Frontal cortex (tissue), 4 donors: ENCODE measurements at places on chromosomes 4 and X.

DNA sequence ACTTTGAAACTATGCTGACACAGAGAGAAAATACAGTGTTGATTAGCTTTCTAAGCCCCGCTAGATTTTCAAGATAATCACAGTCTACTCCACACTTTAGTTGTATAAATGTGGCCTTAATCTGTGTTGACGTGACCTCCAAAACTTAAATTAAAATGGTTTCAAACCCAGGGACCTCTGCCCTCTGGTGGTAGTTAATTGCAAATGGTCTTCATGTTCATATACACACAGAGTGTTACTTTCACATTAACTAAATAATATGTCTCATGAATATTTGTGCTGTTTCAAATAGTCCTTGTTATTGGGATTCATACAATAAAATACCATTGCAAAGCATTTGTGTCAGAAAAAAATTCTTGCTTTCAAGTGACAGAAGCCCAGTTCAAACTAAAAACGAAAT is 64.3 kb downstream of the TASL start:
- no peak for DNase-seq

DNA sequence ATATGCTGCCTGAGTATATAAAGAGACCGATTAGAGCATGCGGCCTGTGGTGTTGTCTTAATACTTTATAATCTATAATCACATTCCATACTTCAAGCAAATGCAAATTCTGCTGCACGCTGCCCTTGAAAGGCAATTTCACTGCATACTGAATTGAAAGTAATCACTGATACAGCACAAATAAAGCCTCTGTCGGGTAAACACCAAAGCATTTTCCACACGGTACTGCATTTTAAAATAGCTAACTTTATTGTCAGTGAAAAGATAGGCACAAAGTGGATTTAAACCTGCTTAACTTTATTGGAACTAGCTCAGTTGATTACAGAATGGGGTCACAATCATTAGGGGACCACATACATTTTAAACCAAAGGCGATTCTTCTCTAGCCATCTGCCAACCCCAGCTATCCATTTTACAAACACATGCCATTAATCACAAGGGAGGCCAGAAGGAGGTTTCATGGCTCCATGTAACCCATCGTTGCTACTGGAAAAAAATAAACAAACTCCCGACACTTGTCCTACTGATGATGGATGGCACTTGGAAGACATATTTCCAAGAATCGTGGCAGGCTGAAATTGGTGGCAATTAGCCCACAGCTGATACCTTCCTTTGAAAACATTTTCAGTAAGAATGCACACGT is 65.9 kb downstream of the AMOT start:
- DNase-seq = no peak

DNA sequence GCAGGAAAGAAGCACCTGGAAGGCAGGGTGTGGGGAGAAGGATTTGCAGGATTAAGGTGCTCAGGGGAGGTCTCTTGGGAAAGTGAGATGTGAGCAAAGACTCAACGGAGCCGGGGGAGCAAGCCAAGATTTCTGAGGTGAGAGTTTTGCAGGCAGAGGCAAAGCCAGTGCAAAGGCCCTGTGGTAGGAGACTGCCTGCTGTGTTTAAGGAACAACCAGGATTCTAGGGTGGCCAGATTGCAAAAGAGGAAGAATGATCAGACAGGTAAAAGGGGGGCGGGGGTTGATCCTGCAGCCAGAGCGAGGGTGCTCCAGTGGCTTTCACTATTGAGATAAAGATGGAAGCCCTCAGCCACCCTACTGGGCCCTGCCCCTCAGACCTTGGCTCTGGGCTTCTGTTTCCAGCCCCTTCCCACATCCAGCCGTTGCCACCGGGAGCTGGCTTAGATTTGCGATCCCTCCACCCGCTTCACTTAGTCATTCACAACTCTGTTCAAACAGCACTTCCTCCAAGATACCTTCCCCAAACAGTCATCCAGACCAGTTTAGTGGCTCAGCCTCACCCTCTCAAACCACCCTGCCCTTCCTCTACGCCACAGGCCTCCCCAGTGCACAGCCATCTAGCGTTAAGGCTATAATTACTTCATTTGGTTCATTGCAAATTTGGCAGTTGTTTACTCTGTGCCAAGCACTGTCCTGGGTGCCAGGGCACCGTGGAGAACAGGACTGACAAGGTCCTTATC is 23.3 kb upstream of the BCOR start:
- DNase-seq = no peak

DNA sequence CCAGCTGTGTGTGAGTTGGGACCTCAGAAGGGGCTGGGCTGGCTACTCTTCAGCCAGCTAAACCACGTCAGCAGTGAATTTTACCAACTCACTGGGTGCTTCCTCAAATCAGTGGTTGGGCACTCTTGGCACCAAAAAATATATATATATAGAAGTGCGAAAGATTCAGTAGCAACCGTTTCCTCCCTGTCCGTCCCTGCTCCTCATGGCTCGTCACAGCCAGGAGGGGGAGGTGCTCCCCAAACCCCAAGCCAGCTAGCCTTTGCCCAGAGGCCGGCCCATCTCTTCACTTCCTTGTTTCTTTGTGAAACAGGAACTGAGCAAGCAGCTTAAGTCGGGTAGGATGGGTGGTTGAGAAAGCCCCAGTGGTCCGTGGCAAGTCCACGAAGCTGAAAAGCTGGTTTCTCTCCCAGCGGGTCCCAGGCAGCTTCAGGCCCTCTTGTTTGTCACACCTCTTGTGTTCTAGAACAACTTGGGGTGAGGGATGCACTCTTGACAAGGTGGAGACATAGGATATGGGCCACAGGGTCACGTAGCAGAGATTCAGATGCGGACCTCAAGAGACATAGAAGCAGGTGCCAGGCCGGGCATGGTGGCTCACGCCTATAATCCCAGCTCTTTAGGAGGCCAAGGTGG is 6.8 kb upstream of the SASH3 start:
- DNase-seq = no peak

- no peak for DNase-seq
Observed at GRCh38 chr4:186258216-186258811, 7.7 kb upstream of the F11 start.

- DNase-seq = no peak
Observed at GRCh38 chr4:165754664-165755063, 118.4 kb upstream of the TLL1 start.

- DNase-seq = no peak
Observed at GRCh38 chr4:155559915-155560314, 106.7 kb upstream of the GUCY1A1 start.

DNA sequence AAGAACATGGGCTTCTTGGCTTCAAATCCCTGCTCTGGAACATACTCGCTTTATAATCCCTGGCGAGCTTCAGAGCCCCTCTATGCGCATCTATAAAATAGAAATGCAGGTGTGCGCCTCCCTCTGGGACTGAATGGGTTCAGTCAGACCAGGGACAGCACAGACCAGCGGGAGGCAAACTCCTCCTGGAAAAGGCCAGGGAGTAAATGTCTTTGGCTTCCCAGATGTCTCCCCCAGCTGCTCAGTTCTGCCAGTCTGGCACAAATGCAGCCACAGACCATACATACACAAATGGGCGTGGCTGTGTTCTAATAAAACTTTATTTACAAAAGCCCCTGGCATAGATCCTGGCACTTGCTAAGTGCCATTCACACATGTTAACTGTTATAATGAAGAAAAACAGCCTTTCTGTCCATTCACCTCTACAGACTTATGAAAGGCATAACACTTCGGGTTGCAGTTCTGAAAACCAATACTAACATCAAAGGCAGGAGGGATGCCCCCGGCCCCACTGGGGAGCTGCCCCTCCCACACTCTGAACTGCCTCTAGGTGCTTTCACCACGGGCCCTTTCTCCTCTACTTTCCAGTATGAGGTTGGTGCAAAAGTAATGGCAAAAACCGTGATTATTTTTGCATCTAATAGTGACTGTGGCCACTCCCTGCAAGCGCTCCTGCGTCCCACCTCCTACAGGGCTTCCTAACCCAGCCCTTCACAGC is 4.6 kb downstream of the JAKMIP1 start:
- DNase-seq = no peak

DNA sequence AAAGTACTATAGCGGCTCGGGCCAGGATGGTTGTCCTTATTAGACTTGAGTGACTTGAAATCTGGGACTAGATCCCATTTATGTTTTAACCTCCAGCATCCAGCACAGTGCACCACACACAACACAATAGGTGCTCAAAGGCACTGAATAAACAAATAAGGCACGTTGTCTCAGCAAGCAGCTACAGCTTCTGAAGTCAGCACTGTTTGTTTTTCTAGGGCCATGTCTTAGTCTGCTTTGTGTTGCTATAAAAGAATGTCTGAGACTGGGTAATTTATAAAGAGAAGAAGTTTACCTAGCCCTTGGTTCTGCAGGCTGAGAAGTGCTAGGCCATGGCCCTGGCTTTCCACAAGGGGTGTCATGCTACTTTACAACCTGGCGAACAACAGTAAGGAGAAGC is 102.1 kb upstream of the LNX1 start:
- no peak for DNase-seq

- no peak for DNase-seq
Observed at GRCh38 chr4:112436987-112437386, 79.0 kb downstream of the NEUROG2 start.

DNA sequence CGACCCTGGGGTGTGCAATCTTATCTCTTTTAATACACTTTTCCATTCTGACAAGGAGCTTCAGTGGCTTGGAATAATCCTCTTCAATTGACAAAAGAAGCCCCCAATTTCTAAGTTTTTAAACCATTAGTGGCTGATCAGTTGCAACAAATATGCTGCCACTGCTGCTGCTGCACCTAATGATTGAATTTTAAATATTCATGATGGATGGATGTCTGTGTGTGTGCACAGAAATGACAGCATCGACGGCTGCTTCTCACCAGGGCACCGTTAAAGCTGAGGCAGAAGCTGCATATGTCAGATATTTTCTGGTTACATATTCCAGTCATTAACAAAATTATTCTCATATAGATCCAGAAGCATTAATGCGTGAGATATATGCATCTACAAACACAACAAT is 182.4 kb downstream of the MGST2 start:
- DNase-seq = no peak
